Central memory CD4-positive, alpha-beta T cell (primary cell): ENCODE measurements at places on chromosomes 3 and 15.

- no peak for DNase-seq
Measured at GRCh38 chr3:150230037-150230436, 178.1 kb upstream of the TSC22D2 start.

- no peak for DNase-seq
Measured at GRCh38 chr3:69370156-69370883, 15.6 kb downstream of the FRMD4B start.

GRCh38 chr3:191244242-191244867, 45.3 kb downstream of the OSTN start:
- DNase-seq, result no peak

- no peak for DNase-seq
Measured at GRCh38 chr15:63870487-63871209, 36.9 kb upstream of the HERC1 start.

- no peak for DNase-seq
Measured at GRCh38 chr3:132135628-132136333, 101.0 kb upstream of the CPNE4 start.

- DNase-seq, result no peak
Measured at GRCh38 chr15:80925597-80926059, 64.0 kb downstream of the MESD start.
